ENCODE measurements at places on chromosomes 4 and X. TPM values are rescaled to one million over a fixed set of nuclear protein-coding genes. Genes with fewer than 3 reads are reported as not detected.

RAB9B gene
- polyA plus RNA-seq = 24.4 TPM

CXCL5 gene
- 0.12 TPM for polyA plus RNA-seq

LRIT3 gene
- 0.21 TPM for polyA plus RNA-seq

XKRX gene
- not detected for polyA plus RNA-seq

MAGEA9B gene
- not detected for polyA plus RNA-seq

SMIM10 gene
- 14.2 TPM for polyA plus RNA-seq

DNA sequence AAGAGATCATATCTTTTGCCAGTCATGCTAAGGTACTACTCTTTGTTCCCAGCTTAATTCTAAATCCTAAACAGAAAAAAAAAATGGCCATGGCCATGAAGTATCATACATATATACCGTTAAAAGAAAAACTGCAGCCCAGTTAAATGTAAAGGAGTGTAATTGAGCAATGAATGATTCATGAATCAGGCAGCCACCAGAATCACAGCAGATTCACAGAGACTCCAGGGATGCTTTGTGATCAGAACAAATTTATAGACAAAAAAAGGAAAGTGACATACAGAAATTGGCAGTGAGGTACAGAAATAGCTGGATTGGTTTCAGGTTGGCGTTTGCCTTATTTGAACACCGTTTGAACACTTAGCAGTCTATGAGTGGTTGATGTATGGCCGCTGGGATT lies 42.1 kb upstream of the PDGFC start:
- DNase-seq = no peak

GRCh38 chrX:39749135-39749534 lies 348.6 kb downstream of the BCOR start:
- DNase-seq = no peak

- no peak for DNase-seq
These were observed 533.2 kb upstream of the NR3C2 start for GRCh38 chr4:148975464-148975863.

GRCh38 chr4:56863441-56864139 lies 42.1 kb upstream of the SPINK2 start:
- DNase-seq = no peak

DNA sequence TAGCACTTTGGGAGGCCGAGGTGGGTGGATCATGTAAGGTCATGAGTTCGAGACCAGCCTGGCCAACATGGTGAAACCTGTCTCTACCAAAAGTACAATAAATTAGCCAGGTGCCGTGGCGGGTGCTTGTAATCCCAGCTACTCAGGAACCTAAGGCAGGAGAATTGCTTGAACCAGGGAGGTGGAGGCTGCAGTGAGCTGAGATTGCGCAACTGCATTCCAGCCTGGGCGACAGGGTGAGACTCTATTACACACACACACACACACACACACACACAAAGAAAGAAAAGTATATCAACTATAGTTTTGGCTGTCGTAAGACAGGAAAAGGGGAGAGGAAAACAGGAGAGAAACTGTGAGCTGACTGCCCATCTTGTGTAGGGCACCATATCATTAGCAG lies 171.7 kb downstream of the ADAMTS3 start:
- no peak for DNase-seq

DNA sequence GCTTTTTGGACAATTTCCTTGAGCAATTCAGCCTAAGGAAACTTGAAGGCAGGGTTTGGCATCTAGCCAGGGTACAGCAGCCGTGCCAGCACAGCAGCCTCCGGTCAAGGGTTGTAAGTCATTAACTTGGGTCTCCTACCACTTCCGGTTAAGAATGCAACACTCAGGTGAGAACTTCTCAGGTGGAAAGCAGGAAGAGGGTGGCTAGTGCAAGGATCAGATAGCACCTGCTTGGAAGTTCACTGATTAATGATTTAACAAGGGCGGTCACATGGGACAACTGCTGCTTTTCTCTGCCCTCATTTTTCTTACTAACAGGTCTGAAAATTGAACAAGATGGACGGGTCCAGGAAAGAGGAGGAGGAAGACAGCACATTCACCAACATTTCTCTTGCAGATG lies 30.1 kb upstream of the SCOC start:
- peak; percentile 9 for DNase-seq

GRCh38 chrX:13380211-13380610 lies 60.4 kb upstream of the ATXN3L start:
- no peak for DNase-seq

- DNase-seq = no peak
These were observed 69.6 kb upstream of the APOOL start for GRCh38 chrX:84933956-84934556.

- no peak for DNase-seq
These were observed 6.7 kb downstream of the APOO start for GRCh38 chrX:23901060-23901459.

DNA sequence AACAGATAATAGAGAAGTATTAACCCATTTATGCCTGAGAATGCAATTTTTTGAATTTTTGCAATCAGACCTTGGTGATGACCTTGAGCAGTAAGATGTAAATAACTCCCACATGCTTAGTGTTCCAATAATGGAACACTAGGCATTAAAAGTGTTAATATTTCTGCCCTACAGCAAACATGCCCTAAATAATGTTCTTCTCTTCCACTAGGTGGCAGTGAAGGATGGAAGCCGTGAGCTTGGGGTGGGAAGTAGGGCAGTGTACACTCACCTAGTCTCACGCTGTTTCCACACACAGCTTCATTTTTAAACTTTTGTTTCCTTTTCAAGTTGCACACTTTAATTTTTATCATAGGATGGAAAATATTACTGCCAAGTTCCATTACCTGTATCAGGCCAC lies 613.1 kb upstream of the HS3ST1 start:
- DNase-seq = peak; percentile 1

- DNase-seq = no peak
These were observed 151.6 kb downstream of the FBXO8 start for GRCh38 chr4:174131901-174132300.

DNA sequence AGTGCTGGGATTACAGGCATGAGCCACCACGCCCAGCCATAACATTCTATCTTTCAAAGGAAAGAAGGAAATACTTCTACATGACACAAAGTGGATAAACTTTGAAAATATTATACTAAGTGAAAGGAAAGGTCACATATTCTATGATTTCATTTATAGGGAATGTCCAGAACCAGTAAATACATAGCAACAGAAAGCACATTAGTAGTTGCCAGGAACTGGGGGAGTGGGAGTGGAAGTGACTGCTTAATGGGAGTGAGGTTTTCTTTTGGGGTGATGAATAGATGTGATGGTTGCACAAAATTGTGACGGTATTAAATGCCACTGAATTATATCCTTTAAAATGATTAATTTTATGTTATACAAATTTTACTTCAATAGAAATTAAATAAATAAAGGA lies 95.7 kb upstream of the IL15 start:
- DNase-seq = no peak

GRCh38 chr4:2322227-2322626 lies 60.3 kb upstream of the MXD4 start:
- DNase-seq = no peak

DNA sequence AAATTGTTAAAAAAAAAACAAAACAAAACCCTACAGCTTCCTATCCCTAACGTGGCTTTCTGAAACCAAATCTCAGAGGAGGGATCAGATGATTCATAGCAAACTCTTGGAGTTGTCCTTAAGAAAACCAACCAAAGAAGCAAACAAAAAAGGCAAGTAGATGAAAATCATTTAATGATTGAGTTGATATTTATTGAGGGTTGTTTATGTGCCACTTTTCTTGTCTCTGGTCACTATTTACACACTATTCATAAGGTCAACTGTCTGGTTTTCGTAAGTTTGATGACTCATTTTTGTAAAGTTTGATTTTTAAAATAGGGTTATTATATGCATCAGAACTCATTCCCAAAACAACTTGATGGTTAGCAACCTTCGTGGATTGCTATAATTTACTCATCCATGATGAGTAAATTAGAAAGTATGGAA lies 133.4 kb downstream of the UNC5C start:
- DNase-seq = peak; percentile 27

- DNase-seq = no peak
These were observed 944.7 kb upstream of the NDST4 start for GRCh38 chr4:116058129-116058528.

- DNase-seq = no peak
These were observed 16.8 kb downstream of the KDM6A start for GRCh38 chrX:44889824-44890223.

GRCh38 chr4:110480746-110481271 lies 4.9 kb downstream of the ENPEP start:
- DNase-seq = peak; percentile 70

DNA sequence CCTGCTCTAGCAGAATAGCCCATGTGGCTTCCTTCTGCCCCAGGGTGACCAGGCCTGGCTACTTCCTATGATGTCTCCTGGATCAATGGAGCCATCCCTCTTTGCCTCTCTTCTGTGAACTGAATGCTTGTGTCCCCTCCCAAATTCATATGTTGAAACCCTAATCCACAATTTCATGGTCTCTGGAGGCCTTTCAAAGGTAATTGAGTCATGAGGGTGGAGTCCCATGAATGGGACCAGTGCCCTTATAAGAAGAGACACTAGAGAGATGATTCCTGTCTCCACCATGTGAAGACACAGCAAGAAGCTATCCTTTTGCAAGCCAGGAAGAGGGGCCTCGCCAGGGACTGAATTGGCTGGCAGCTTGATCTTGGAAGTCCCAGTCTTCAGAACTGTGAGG lies 18.4 kb downstream of the CCKAR start:
- DNase-seq = no peak

GRCh38 chr4:84032372-84032771 lies 466.7 kb downstream of the NKX6-1 start:
- no peak for DNase-seq

DNA sequence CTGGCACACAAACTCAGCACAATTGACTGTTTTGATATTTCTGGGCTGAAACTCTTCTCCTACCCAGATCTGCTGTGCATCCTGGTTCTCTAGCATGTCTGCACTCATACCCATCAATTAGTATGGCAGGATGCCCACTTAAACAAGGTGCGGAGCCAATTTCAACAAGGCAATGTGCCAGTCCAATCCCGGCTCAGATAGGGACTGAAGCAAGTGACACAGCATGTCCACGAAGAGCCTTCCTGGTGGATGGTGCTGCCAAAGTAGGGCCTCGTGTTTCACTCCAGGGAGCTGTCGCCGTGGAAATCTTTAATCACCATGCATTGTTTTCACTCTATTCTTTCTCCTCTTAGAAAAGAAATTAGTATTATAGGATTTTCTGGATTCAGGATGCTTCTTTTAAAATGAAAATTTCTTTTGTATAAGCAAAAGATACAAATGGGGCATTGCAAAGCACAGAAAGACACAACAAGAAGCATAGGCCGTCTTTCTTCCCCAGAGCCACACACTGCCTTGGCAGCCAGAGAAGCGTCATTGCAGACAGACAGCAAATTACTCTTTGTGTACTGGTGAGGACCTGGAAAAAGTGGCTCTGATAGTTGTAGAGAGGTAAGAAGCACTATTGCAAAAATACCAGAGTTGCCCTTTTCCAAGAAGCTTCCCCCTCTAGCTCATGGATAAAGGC lies 40.6 kb upstream of the LSM6 start:
- DNase-seq = peak; percentile 40

GRCh38 chrX:40687169-40687568 lies 39.8 kb upstream of the CXorf38 start:
- no peak for DNase-seq

DNA sequence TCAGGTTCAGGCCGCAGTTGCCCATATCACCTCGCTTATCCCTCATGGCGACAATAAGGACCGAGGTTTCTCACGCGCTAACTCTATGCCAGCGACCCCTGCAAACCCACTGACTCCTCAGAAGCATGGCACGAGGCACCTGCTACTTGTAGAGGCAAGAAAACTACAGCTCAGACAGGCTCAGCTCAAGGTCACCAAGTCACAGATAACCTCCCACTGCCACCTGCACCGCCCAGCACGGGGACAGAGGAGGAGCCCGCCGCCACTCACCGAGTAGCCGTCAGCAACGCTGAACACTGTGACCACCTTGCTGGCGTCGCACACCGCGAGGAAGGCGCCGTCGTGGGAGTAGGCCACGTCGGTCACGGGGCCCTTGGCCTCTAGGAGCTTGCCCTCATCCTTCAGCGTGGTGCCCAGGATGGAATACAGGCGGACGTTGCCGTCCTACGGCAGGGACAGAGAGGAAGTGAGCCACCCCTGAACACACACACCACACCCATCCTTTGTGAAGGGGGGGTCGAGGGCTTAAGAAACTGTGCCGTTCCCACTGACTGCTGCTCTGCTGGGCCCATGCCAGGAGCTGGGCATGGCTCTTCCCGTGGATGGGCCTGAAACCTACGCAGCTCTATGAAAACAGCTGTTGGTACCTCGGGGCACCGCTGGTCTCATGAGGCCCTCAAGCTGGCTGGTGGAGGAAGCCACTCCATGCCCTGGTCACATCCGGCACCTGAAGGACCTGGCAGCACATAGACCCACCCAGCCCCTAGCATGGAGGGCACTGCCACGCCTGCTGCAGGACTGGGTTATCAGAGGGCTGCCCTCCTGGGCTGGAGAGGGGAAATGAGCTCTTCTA lies 38.9 kb downstream of the WDR1 start:
- no peak for DNase-seq

GRCh38 chrX:12489341-12489740 lies 301.9 kb upstream of the PRPS2 start:
- DNase-seq = no peak

DNA sequence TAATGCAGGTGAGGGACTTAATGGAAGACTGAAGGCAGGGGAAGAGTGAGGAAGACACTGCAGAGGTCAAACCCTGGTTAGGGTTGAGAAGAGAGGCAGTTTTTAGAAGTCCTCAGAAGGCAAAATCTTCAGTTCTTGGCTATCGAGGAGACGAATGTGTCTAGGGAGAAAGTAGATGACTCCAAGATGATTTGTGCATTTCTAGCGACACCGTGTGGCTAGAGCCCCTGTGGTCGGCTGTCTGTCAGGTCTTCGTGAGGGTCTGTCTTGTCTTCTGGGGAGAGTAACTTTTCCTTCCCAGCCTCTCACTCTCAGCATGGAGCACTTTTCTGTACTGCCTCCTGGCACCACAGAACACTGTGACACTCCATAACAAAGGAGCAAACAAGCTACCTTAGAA lies 458.1 kb downstream of the STIM2 start:
- peak; percentile 66 for DNase-seq

GRCh38 chr4:47469951-47470350 lies 6.4 kb upstream of the COMMD8 start:
- DNase-seq = no peak

GRCh38 chr4:128528793-128529553 lies 241.4 kb upstream of the PGRMC2 start:
- DNase-seq = peak; percentile 77

DNA sequence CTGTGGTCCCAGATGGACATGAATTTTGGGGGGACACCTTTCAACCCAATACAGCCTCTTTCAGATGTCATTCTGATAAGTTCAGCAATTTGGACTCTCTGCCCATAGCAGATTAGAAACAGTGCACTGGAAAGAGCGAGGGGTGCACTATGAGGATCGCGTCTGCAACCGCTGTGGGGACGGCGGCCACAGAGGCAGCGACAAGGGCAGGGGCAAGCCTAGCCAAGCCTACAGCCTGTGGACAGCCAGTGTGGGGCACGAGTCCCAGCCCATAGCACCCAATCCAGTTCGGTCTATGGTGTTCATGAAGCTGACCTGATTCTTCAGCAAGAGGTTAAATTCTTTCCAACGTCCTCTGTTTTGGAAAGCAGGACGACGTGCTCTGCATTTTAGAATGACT lies 9.7 kb upstream of the NSG1 start:
- DNase-seq = peak; percentile 28

Data from muscle of leg (tissue), 16 donors.